Lower leg skin (tissue), 4 donors: ENCODE measurements at places on chromosomes 3 and 15. TPM values are rescaled to one million over a fixed set of nuclear protein-coding genes. Genes with fewer than 3 reads are reported as not detected.
A peak's percentile ranks its signal among the peaks of the same experiment; 100 is the strongest.

LYSMD4 gene
- 32.0 TPM for total RNA-seq

PLSCR5 gene
- total RNA-seq: not detected

ROPN1B gene
- 14.1 TPM for total RNA-seq

VIPR1 gene
- total RNA-seq: 69.9 TPM

RARRES1 gene
- total RNA-seq: 89.7 TPM

BDH1 gene
- total RNA-seq: 56.3 TPM

TTLL13 gene
- total RNA-seq: not detected

SLC9C1 gene
- total RNA-seq: not detected

ZIC4 gene
- not detected for total RNA-seq

C3orf70 gene
- total RNA-seq: 5.5 TPM

ARIH2 gene
- total RNA-seq: 74.9 TPM

GRCh38 chr15:89556413-89557262, 18.6 kb upstream of the TICRR start:
- DNase-seq: peak; percentile 60

GRCh38 chr15:22780267-22780666, 6.2 kb upstream of the NIPA1 start:
- DNase-seq: no peak

GRCh38 chr15:48778331-48778730, 32.5 kb downstream of the CEP152 start:
- no peak for DNase-seq

- peak; percentile 18 for DNase-seq
Measured at GRCh38 chr15:22262613-22263020, 182.3 kb downstream of the OR4M2 start.

DNA sequence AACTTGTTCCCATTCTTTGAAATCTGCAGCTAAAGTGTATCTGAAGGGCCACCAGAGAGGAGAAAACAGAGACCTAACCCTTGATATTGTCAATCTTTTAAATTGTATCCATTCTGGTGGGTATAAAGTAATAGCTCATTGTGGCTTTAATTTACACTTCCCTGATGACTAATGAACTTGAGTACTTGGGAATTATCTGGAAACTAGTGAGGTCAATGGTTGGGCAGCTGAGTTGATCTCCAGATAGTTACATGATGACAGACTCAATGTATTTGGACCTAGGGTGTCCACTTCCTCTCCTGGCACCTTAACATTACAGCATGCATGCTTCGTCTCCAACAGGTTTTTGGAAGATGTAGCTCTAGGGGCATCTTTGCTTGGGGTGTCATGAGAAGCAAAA, 195.2 kb downstream of the PDCD6IP start:
- DNase-seq: no peak

DNA sequence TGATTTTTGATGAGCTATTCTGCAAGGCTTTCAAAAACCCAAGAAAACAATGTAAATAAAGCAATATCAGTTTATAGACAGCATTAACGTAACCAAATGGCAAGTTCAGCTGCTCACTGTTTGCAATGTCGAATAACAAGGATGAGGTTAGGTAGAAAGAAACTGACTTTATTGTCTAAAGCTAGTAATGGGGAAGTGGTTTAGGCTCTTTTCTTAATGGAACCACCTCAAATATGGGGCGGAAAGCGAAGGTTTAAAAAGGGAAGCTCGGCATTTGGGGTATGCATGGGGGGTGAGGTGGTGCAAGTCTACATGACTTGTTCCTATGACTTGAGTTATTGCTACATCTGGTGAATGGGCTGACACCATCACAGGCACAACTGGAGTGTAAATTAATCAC, 1060.2 kb downstream of the NSUN3 start:
- no peak for DNase-seq

DNA sequence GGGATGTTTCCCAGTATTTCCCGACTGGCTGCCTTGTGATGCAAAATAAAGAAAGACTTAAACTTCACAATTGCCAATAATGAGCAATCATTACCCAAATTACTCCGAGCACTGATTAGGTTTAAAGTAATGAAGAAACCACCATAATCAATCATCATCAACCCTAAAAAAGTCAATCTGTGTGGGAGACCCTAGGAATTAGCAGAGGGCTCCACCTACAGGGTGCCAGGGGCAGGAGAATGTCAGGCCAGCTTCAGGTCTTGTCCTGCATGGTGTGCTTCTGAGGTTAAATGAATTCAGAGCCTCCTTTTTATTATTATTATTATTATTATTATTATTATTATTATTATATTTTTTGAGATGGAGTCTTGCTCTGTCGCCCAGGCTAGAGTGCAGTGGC, 478.0 kb upstream of the ARRDC4 start:
- DNase-seq: no peak

DNA sequence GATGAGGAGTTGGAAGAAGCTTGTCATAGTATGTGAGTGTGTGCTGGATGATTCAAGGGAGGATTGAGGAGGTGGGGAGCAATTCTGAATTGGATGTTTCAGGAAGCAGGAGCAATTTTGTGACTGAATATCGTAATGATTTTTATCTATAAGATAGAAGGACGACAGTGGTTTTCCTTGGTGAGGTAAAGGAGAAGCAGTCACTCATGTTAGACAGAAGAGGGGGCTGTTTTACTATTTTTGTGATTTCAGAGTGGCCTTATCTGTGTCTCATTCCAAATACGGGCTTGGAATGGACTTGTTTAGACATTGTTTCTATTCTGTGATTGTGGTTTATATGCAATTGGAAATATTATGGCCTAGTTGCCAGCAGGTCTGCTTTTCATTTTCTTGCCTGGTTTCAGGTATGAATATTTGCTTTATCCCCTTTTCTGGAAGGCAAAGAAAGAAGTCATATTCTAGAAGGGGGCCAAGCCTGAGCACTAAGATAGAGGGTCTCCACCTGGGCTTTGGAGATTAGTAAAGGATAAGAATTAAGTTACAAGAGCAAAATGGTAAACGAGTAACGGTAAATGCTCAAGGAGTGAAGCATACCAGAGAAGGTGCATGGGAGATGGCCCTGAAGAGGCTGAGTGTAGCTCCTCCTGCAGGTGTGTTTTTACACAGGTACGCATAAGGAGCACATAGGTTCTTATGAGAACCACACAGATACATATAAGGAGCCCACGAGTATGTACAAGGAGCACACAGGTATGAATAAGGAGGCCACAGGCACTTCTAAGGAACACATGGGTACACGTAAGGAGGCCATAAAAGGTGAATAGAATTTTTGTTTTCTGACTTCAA, 124.6 kb upstream of the KCNAB1 start:
- no peak for DNase-seq
